ENCODE measurements at places on chromosomes 12 and 14.

GRCh38 chr12:42129595-42130204, 15.0 kb downstream of the GXYLT1 start:
- DNase-seq, result no peak

DNA sequence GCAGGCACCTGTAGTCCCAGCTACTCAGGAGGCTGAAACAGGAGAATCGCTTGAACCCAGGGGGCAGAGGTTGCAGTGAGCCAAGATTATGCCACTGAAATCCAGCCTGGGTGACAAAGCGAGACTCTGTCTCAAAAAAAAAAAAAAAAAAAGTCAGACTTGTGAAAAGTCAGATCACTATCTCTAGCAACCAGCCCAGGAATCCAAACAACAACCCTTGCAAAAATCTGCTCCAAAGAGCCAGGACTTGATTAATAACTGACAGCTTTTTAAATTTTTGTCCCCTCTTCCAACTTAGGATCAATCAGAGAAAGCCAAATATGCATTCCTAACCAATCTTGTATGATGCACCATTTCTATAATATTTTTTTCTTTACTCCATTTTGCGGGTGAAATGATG, 7.7 kb upstream of the NFATC4 start:
- no peak for DNase-seq

GRCh38 chr12:2498964-2499500, 295.7 kb upstream of the FKBP4 start:
- no peak for DNase-seq

DNA sequence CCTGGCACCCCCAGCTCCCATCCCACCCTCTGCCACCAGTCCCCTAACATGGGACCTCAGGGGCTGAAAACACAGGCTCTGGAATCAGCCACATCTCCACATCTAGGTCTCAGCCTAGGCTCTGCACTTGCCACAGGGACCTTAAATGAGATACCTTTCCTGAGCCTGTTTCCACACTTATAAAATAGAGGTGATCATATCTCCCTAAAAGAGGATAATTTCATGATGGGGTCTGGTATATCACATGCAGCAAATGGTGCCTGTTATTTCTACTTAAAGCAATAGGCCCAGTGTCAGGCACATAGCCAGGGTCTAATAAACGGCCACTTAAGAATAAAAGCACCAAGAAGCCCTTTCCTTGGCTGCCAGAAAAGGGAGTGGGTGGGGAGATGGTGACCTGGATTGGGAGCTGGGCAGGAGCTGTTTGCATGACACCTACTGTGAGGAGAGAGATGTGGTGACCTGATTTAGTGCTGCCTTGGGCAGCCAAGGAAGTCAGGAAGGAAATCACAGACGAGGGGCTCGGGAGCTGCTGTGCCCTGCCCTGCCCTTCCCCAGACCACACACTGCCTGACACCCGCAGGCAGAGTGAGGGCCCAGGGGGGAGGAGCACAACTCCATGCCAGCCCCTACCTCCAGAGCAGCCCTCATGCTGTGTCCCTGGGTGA, 71.2 kb downstream of the IRF2BPL start:
- DNase-seq, result no peak

- no peak for DNase-seq
Observed at GRCh38 chr14:49851813-49852212, 775 bp downstream of the NEMF start.
